Chondrocyte (in vitro differentiated cells): ENCODE measurements at places on chromosomes 12 and 14. TPM values are rescaled to one million over a fixed set of nuclear protein-coding genes. Genes with fewer than 3 reads are reported as not detected.

Gene DLK1
- total RNA-seq = 0.33 to 0.45 TPM in 2 of 3 replicates, not detected in the other

Gene BHLHE41
- total RNA-seq = 5.8 to 6.5 TPM (median 6.0 TPM) in 3 replicates

Gene SPX
- 2.1 to 4.4 TPM (median 2.6 TPM) in 3 replicates for total RNA-seq

Gene LTBR
- total RNA-seq = 11.8 to 46.5 TPM (median 41.1 TPM) in 3 replicates

Gene B3GNT4
- 0.22 to 1.0 TPM (median 0.77 TPM) in 3 replicates for total RNA-seq

Gene OVCH1
- total RNA-seq = 0.20 to 0.89 TPM (median 0.72 TPM) in 3 replicates

Gene OR6C2
- not detected in 3 replicates for total RNA-seq

- no peak for DNase-seq
- no peak overlapping the region for H3K27ac ChIP-seq
- no peak overlapping the region for H3K4me3 ChIP-seq
- H3K36me3 ChIP-seq = no peaks in the 10 kb centered on the region
- H3K4me1 ChIP-seq = peaks cover 18% of the 10 kb centered on the region
- no peaks in the 10 kb centered on the region for H3K27me3 ChIP-seq
Measured at GRCh38 chr14:29738950-29739349, 188.7 kb downstream of the PRKD1 start.

DNA sequence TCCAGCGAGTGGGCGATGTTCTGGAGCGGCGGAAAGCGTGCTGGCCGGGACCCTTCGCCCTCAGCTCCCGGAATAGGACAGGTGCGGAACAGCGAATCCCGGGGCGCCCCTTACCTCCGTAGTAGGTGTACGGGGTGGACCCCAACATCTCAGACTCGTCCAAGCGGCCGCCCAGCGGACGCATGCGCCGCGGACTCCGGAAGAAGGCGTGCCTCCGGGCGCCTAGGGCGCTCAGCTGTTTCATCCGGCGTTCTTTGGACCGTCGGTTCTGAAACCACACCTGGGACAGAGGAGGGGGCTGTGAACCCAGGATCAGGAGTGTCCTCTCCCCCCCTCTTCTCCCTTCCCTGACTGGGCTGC lies 4.5 kb downstream of the LHX5 start:
- no peaks in the 10 kb centered on the region for H3K36me3 ChIP-seq
- no peak for DNase-seq
- peaks cover 63% of the 10 kb centered on the region for H3K27me3 ChIP-seq
- peak overlapping the region; percentile 33 for H3K4me3 ChIP-seq
- H3K4me1 ChIP-seq = peaks cover 34% of the 10 kb centered on the region

- H3K36me3 ChIP-seq = no peaks in the 10 kb centered on the region
- peak overlapping the region; percentile 7 for H3K27ac ChIP-seq
Measured at GRCh38 chr14:94373708-94374107, 14.7 kb downstream of the SERPINA1 start.

DNA sequence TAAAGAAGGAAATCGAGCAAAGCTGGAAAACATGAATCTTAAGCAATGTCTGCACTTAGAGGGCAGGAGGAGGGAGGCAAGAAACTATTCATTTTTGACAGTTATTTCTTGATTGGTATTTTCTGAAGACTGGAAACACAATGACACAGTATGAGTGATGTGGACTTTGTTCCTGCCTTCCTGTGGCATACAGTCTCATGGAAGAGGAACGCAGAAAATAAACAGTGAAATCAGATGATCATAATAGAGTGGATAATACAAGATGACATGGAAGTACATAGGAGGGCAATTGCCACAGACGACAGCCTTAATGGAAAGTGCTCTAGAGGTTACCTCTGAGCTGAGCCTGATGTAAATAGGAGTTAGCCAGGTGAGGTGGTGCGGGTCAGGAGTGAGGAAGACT lies 140.4 kb upstream of the MAX start:
- no peaks in the 10 kb centered on the region for H3K36me3 ChIP-seq
- H3K27ac ChIP-seq = no peak overlapping the region
- H3K27me3 ChIP-seq = no peaks in the 10 kb centered on the region
- no peak overlapping the region for H3K4me3 ChIP-seq
- H3K4me1 ChIP-seq = peaks cover 16% of the 10 kb centered on the region

GRCh38 chr12:11905534-11905933 lies 165.2 kb upstream of the BCL2L14 start:
- H3K27me3 ChIP-seq = no peaks in the 10 kb centered on the region
- H3K27ac ChIP-seq = peak overlapping the region; percentile 52
- DNase-seq = no peak
- H3K4me3 ChIP-seq = no peak overlapping the region

- H3K4me1 ChIP-seq = peaks cover 11% of the 10 kb centered on the region
- H3K36me3 ChIP-seq = peaks cover 2% of the 10 kb centered on the region
Measured at GRCh38 chr12:90989686-90990111, 15.1 kb downstream of the EPYC start.
